Nephron progenitor cell (in vitro differentiated cells): ENCODE measurements at places on chromosomes 4 and X.

DNA sequence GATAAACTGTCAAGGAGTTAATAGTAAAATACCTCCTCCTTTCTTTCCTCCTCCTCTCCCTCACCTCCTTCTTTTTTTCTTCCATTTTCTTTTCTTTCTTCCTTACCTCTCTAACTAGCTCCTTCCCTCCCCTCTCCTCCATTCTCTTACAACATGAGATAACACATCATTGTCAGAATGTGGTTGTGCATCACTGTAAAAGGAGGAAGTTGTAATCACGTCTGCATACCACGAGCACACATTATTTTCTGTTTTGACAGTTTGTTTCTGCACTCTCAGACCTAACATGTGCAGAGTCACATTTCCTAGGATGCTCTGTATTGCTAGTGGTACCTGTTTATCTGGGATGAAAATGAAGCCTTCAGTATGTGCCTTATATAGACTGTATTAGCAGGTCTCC is 9.1 kb downstream of the SLIT2 start:
- no peak for DNase-seq

DNA sequence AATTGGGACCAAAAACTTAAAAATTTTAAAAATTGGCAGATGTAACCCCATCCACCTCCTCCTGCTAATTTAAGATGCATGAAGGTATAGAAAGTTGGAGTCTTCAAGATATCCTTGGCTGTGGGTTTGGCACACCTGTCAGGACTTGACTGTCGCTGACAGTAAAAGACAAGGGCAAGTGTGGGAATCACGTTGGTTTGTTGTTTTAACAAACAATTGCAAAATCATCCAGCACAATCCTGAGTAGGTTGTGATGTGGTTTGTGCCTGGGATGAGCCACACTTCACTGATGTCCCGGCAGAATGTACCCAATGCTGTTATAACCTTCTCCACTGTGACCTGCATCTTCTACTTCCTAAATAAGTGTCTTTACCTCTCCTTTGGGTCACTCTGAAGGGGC is 24.0 kb downstream of the HOPX start:
- no peak for DNase-seq

GRCh38 chr4:145283909-145284308 is 103.5 kb upstream of the OTUD4 start:
- no peak for DNase-seq

- no peak for DNase-seq
Observed at GRCh38 chr4:122625156-122625555, 4.3 kb upstream of the IL21 start.

- DNase-seq, result no peak
Observed at GRCh38 chrX:119809185-119809666, 17.8 kb upstream of the RPL39 start.

GRCh38 chr4:158003212-158003611 is 169.6 kb downstream of the GASK1B start:
- DNase-seq, result no peak

GRCh38 chr4:105548483-105548882 is 3.9 kb upstream of the ARHGEF38 start:
- no peak for DNase-seq

DNA sequence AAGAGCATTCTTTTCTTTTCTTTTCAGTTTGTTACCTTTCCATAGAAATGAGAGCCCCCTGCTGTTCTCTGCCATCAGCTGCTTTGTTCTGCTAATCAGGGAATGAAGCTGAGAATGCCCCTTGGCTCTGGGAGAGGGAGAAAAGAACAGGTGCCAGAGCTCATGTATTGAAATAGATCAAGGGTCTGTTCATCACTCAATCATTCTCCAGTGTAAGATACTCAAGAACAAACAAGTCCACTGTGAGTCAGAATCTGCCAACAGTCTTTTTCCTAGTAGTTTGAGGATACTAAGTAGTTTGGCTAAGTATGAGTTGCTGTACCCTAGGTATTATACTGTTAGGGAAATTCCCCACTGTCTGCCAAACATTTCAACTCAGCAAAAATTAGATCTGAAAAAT is 144.3 kb downstream of the RTL3 start:
- DNase-seq, result no peak

GRCh38 chr4:25873632-25874129 is 10.9 kb upstream of the SEL1L3 start:
- DNase-seq, result no peak

- peak; percentile 48 for DNase-seq
Observed at GRCh38 chr4:11223311-11223710, 205.4 kb downstream of the HS3ST1 start.
